ENCODE measurements at places on chromosomes 4 and X.
A peak's percentile ranks its signal among the peaks of the same experiment; 100 is the strongest.

DNA sequence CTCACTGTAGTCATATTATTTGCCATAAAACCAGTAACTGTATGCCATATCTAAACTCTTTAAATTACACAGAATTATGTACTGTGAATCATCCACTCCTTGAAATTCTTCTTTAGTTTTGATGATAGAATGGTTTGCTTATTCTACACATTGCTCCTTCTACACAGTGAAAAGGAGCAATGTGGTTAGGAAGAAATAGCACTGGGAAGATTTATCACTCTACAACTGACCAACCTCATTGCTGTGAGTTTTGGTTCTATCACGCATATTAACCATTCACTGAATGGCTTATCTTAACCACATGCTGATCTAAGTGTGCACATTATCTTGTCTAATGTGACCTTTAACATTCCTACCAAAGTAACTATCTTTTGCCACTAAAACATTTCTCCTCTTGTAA, 415.7 kb upstream of the NDST4 start:
- DNase-seq = no peak

GRCh38 chr4:129335276-129335675, 239.3 kb downstream of the C4orf33 start:
- DNase-seq = no peak

GRCh38 chr4:91826186-91826585, 477.6 kb upstream of the GRID2 start:
- no peak for DNase-seq

GRCh38 chr4:59161249-59161648, 2038.9 kb upstream of the ADGRL3 start:
- peak; percentile 2 for DNase-seq

DNA sequence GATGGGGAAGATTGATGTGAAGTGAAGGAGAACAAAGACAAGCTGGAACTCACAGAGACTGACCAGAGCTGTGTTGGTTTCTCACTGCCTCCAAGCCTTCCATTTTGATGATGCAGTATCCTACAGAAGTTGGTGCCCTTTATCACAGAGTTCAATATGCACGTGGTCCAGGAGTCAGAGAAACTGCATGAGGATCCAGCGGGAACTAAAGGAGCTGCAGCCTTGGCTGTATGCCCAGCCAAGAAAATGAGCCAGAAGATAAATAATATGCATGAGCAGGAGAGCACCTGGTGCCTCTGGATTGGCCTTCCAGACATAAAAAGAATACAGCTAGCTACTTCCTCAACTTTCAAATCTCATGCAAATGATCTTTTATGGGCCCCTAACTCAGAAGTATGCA, 44.3 kb upstream of the DCLK2 start:
- DNase-seq = no peak

GRCh38 chr4:32775049-32775448, 2054.9 kb downstream of the PCDH7 start:
- peak; percentile 8 for DNase-seq

- no peak for DNase-seq
These were observed 28.3 kb upstream of the ALG13 start for GRCh38 chrX:111652719-111653118.

DNA sequence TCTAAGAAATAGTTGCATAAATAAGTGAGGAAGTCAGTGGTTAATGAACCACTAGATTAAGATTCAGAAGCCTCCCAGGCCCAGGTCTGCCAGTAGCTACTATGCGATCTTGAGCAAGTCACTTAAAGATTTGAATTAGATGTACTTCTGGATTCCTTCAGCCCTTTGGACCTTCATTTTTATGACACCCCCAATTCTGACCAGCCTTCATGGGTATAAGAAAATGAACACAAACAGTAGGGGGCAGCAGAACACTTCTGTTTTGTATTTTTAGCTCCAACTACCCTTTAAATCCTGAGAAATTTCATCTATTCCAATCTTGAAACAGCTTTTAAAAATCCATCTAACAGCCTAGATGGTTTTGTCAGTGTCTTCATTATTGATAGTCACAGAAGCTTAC, 19.0 kb downstream of the TMEM47 start:
- DNase-seq = peak; percentile 2

DNA sequence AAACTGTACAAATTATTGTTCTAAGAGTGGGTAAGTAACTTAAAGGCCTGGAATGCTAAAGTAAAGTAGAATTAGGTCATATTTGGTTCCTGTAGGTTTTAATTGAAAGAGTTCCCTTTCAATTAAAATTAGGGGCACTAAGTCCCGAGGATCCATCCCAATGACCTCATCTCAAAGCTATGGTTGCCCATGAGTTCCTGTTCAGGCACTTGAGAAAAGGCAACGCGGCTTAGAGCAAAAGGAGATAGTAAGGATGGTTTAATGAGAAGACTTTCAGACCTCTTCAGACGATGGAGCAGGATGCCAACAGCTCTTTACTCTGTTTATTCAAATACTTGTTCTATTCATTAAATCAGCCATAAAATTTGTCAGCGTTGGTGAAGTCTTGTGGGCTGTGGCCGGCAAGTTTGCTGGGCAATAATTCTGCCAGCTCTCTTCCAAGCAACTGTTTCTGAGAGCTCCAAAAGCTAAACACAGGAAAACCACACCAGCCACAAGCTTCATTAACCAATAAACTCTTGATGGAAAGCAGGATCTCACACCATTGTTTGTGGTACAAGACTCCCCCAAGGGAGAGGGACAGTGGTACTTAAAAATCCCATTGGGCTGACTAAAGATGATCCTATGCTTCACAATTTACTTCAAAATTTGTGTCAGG, 167.4 kb downstream of the COL4A6 start:
- DNase-seq = no peak

GRCh38 chr4:81427344-81427821, 44.3 kb downstream of the RASGEF1B start:
- DNase-seq = no peak

- no peak for DNase-seq
These were observed 129.9 kb upstream of the BANK1 start for GRCh38 chr4:101660607-101661006.

GRCh38 chrX:49155900-49156837, 6.4 kb upstream of the MAGIX start:
- DNase-seq = peak; percentile 67

DNA sequence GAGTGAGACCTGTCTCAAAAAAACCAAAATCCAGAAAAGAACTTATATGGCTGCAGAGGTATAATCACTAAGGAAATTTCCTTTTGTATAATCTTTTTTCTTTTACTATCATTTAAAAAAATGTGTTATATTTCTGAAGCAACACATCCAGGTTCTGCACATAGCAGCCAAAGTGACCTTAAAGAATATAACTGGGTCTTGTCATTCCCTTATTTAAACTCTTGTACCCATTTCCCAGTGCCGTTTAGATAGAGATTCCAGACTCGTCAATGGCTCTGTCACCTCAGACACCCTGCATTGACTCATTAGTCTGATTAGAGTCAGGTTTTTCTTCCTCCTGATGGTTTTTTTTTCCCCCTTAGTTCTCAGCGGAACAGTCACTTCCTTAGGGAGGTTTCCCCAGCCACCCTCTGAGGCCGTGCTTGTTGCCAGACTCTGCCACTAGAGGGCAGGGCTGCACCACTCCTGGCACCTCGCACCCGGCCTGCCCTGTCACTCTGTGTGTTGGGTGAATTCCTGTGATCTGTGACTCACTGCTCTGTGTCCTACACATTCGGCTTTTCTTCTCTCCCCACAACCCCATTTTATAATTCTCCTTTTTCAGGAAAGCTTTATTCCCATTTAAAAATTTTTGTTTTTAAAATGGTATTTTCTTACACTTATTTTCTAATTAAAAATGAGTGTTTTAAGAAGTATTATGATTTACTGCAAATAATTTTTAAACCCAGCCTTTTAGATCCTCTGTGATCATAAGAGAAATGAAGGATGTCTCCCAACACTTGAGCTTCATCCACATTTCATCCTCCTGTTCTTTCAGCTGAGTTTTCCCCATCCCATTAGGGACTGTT, 32.1 kb downstream of the HTT start:
- peak; percentile 57 for DNase-seq

DNA sequence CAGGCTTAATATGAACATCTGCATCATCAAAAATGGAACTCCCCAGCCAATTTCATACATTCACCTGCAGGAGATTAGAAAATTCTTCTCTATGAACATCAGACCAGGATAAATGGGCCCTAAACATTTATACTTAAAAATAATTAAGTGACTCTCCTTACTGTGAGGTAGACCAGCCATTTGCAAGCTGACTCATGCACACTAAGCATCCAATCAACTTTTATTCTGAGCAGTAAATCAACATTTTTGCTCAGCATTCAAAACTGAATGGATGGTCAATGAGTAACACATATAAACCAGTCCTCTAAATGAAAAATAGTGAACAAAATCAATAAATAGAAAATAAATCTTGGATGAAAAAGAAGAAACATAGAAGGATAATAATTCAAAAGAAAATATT, 19.9 kb upstream of the PCDH10 start:
- DNase-seq = no peak
